ENCODE measurements at places on chromosomes 1 and 21. TPM values are rescaled to one million over a fixed set of nuclear protein-coding genes. Genes with fewer than 3 reads are reported as not detected.

The PRAMEF1 gene
- not detected for total RNA-seq

The AMY1C gene
- total RNA-seq = 35.3 TPM

The CYB5RL gene
- total RNA-seq = 9.0 TPM

The SLC45A1 gene
- 0.92 TPM for total RNA-seq

The ACKR1 gene
- 30.4 TPM for total RNA-seq

The HAO2 gene
- total RNA-seq = not detected

GRCh38 chr1:91160363-91161075 is 138.7 kb upstream of the ZNF644 start:
- no peak for DNase-seq

- no peak for DNase-seq
Observed at GRCh38 chr21:37414292-37415253, 48.0 kb downstream of the DYRK1A start.

DNA sequence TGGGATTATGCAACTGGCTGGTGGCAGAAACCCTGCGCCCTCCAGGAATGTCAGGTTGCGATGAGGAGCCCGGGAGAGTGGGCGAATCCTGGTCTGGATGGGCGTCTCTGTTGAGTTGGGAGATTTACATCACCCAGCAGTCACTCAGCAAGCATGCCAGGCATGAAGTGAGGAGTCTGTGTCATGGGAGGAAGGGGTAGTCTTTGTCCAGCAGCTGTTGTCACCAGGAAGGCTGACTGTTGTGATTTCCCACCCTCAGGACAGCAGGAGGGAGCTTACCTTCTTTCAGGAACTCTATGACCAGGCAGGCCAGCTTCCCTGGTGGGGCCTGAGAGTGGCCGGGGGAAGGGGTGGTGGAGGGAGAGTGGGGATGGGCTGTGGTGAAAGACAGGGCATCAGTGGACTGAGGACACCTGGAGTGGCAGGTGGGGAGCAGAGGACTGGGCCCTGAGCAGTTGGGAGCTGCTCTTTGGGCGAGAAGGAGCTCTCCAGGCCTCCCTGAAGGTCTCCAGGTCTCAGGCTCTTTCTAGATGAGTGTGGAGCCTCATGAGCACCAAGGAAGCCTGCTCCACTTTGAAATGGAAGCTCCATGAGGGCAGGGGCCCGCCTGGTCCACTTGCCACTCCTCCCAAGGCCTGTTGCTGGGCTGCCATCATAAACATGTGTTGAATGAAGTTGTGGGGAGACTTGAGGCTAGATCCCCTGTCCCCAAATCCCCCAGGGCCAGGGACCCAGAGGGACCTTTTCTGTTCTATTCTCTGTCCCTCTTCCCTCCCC is 21.3 kb upstream of the PKP1 start:
- no peak for DNase-seq

- DNase-seq = no peak
Observed at GRCh38 chr21:20760221-20760620, 238.0 kb upstream of the NCAM2 start.

DNA sequence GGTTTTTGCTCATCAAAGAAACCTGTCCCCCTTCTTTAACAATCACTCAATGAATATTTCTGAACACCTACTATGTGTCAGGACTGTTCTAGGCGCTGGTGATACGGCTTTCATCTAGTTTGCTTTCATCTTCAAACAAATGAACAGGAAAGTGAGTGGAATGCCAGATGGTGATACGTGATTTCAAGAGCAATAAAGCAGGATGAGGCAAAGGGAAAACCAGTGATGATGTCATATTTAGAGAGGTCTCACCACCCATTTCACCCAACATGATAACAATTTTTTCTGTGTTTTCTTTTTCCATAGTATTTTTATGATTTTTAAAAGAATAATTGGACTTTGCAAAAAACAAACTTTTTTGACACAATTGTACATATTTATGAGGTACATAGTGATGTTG is 11.3 kb upstream of the SLC6A17 start:
- no peak for DNase-seq

- DNase-seq = no peak
Observed at GRCh38 chr1:48055876-48056764, 58.9 kb upstream of the TRABD2B start.

- no peak for DNase-seq
Observed at GRCh38 chr1:226276987-226277386, 32.0 kb downstream of the LIN9 start.

DNA sequence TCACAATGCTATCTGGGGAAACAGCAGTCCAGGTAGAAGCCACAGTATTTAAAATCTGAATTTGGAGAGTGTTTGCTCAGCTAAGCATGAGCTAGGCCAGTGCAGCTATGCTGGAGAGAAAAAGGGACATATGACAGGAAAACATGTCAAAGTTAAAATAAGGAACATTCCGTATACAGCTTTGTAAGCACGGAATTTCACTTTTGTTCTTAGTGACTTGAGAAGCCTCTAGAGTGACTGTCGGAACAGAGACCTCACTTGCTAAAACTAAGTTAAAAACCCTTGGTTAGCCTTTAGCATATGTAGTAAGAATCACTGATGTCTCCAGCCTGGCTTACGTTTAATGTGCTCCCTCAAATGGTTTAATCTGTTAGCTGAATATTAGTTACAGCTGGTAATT is 661.7 kb downstream of the KCNT2 start:
- no peak for DNase-seq

DNA sequence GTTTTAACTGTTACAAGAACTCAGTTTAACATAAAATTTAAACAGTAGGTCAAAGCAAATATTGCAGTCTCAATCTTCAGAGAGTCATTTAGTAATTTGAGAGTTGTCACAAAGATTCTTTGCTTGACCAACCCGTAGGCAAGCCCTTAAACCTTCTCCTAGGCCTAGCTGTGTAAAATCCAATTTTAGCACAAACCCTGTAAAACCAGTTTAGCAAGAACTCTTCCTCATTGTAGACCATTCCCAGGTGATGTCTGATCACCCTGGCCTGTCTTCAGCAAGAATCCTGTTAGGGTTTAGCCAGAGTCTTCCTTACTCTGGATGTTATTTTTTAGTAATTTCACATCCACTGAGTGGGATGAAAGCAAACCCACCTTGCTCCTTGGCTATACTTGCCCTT is 30.1 kb downstream of the LRIG2 start:
- DNase-seq = no peak

DNA sequence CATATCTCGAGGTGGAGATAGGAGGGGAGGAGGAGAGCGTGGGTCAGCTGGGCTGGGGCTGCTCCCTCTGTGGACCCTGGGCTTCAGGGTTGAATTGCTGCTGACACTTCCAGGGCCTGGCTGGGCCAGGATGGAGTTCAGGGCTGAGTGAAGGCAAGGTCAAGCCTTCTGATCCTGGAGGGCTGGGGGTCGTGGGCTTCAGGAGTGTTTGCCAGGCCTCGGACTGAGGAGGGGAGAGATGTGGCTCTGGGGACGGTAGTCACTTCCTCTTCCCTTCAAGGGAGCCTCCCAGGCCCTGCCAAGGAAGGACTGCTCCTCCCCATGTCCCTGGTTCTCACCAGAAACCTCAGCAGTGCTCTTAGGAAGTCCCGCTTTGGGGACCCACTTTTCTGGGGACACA is 12.1 kb upstream of the FAM131C start:
- no peak for DNase-seq

DNA sequence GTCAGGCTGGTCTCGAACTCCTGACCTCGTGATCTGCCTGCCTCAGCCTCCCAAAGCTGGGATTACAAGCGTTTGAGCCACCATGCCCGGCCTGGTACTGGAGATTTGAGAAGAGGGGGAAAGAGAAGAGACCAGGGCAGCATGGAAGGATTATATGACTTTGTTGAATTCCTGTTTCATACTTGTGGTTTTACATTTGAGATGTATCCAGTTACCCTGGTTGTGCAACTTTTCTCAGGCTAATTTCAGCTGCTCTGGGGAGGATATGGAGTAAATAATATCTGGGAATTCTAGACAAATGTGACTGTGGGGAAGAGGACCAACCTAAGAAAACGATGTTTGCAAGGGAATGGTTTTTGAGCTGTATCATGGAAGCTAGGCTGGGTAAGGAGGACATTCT is 89.5 kb upstream of the GREM2 start:
- no peak for DNase-seq

GRCh38 chr21:29074007-29074376 is 544 bp upstream of the CCT8 start:
- no peak for DNase-seq

DNA sequence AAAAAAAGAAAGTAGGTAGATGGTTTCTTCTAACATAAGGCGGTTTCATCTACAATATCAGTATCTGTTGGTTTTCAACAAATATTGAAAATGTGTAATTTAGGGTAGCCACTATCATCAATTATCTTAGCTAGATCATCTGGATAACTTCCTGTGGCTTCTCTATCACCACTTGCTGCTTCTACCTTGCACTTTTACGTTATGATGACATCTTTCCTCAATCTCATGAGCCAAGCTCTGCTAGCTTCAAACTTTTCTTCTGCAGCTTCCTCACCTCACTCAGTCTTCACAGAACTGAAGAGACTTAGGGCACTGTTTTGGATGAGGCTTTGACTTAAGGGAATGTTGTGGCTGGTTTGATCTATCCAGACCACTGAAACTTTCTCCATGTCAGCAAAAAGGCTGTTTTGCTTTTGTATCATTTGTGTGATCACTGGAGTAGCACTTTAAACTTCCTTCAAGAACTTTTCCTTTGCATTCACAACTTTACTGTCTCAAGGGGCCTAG is 144.9 kb upstream of the HP1BP3 start:
- DNase-seq = no peak
